ENCODE measurements at places on chromosomes 1 and 21.

GRCh38 chr21:29473808-29474207 is 175.1 kb downstream of the BACH1 start:
- no peak for DNase-seq

GRCh38 chr1:247538561-247538960 is 2.3 kb upstream of the OR2C3 start:
- no peak for DNase-seq

GRCh38 chr1:199685369-199685768 is 342.1 kb upstream of the NR5A2 start:
- DNase-seq, result no peak

- no peak for DNase-seq
These were observed 17.4 kb downstream of the AGO4 start for GRCh38 chr1:35825255-35825654.

DNA sequence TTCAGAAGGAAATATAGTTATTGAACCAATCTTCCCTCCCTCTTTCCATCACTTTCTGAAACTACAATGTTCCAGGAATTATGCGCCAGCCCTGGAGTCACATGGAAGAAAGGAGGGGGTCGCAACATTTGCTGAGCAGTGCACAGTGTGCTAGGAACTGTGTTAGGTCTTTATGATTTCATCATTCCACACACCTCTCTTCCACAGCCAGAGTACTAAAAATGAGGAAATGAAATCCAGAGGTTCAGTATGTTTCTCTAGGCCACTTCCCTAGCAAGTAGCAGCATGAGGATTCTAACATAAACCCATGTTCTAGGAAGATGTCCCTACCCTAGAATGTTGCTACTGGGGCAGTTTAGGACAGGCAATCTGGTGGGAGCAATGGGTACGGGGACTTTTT is 158.1 kb downstream of the SLC45A1 start:
- no peak for DNase-seq

GRCh38 chr1:30801771-30802198 is 44.2 kb upstream of the LAPTM5 start:
- peak; percentile 78 for DNase-seq

DNA sequence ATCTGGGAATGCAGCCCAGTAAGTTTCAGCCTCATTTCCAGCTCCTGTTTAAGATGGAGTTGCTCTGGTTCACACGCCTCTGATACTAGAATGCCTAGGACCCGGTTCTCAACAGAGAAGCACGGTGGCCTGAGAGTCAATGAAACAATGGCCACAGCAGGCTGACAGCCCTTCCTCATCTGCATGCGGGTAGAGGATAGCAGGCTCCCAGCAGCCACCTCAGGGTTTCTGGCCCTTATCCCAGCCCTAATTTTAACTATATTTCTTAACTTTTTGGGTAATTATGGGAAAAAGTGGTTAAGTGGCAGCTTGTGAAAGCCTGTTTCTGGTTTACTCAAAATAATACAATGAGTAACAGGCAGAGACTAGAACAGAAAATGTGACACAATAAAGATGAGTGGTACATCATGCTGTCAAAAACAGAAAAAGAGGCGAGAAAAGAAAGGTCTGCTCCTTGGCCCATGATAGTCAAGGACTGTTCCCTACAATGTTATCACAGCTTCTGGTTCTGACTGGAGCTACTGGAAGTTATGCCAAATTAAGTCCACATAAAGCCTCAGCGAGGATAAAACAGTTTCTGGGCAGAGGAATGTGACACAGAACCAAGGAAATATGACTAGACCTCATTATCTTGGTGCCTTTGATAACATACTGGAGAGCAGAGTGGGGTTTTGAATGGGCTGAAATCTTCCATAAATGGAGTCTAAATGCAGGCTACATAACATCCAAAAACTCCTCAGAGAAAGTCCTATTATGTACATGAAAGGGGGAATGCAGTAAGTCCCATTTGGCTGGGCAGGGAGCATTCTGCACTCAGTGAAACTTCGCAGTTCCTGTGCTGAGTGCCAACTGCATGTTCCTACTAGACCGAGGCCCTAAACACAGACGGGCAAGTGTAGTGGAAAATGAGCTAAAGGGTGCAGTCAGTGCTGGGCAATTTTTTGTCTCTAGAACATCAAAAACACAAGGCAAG is 92.1 kb downstream of the NIBAN1 start:
- DNase-seq, result no peak

- DNase-seq, result no peak
These were observed 2.7 kb downstream of the IGSF9 start for GRCh38 chr1:159942632-159943277.

GRCh38 chr1:235557495-235557894 is 53.2 kb upstream of the B3GALNT2 start:
- DNase-seq, result no peak

- DNase-seq, result no peak
These were observed 99.6 kb downstream of the ZBTB18 start for GRCh38 chr1:244150665-244151064.

- no peak for DNase-seq
These were observed 59.5 kb downstream of the RIPK4 start for GRCh38 chr21:41707231-41707959.

DNA sequence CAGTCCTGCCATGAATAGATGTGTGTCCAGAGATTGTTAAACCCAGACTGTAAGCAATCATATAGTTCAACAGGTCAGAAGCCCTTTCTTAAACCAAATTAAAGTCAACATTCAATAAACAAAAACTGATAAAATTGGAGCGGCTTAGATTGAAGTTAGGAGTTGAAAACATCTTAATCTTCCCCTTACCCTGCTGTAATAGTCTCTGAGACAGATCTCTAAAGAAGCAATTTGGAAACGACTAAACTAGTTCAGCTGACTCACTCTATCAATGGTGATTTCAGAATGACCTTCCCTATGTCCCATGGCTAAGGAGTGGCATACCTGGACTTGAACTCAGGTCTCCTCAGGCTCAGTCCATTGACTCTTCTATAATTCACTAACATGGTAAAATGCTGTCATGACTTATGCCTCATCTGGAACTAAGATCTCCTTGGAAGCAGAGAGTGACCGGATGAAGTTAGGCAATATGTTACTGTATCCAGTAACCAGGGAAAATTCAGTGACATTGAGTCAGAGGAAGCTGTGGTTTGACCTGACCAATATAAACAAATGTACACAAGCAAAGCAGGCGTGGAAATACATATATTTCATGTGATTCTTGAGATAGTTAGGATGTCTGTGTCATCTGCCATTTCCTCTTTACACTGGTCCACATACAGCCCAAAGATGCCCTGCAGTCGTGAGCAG is 30.1 kb downstream of the SGIP1 start:
- no peak for DNase-seq

- DNase-seq, result no peak
These were observed 48.2 kb upstream of the TNFSF4 start for GRCh38 chr1:173255214-173255813.

GRCh38 chr21:46004168-46004861 is 22.7 kb downstream of the COL6A1 start:
- DNase-seq, result no peak

GRCh38 chr1:168098534-168099320 is 38.0 kb downstream of the GPR161 start:
- DNase-seq, result no peak

GRCh38 chr1:186152620-186153239 is 222.3 kb downstream of the TPR start:
- no peak for DNase-seq

DNA sequence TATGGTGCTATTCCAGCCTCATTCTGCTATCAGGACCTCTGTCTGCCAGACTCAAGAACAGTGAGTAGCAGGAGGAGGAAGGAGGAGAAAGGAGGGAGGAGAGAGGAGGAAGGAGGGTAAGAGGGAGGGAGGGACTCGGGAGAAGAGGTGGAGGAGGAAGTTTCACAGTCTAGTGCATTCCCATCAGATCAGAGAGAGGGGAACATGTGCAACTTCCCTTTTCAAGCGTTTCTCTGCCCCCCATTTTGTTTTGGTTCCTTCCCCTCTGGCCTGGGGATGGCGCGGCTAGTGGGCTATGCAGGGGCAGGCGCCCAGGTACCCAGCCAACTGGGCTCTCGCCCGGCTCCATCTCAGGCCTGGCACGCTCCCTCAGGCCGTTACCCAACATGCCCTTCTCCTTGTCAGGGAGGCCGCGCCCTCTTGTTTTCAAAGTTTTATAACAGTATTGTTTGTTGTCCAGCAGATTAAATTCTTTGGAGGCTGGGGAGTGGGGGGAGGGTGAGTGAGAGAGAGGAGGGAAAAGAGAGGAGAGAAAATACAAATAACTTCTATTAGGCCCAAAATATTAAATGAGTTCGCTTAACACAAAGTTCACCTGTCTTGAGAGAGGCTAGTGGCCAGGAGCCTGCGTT is 56.0 kb downstream of the CD46 start:
- no peak for DNase-seq

- no peak for DNase-seq
These were observed 19.2 kb downstream of the MAB21L3 start for GRCh38 chr1:116130356-116130755.

GRCh38 chr1:204705888-204706837 is 20.6 kb upstream of the LRRN2 start:
- DNase-seq, result no peak

DNA sequence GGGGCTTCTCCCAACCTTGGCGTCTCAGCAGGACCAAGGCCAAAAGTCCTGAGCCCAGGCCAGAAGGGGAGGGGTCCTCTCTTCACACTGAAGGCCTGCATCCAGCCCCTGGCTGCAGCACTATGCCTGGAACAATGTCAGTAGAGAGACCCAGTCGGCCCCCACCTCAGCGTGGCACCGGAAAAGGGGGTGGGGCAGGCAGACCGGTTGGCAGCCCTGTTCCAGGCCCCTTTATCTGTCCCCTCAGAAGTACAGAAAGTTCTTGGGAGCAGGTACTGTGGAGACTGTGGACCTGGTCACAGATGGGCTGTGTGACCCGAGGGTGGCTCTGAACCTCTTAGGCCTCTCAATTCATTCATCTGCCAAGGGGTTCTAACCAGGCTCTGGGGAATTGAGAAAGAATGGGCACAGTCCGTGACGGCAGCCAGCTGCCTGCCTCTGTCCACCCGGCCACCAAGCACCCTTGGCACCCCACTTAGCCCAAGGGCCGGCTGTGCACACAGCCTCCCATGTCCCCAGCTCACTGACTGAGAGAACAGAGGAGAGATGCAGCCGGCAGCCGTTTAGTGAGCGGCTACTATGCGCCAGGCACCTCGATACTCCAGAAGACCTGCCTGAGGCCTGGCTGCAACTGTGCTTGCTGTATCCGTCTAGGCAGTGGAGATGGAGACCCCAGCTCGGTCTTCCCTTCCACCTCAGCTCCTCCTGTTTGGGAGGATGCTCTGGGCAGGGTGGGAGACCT is 23.9 kb downstream of the RUNX3 start:
- DNase-seq, result no peak

- no peak for DNase-seq
These were observed 2.6 kb downstream of the GUK1 start for GRCh38 chr1:228142701-228143136.

GRCh38 chr1:18955131-18955440 is 1.4 kb downstream of the IFFO2 start:
- no peak for DNase-seq

DNA sequence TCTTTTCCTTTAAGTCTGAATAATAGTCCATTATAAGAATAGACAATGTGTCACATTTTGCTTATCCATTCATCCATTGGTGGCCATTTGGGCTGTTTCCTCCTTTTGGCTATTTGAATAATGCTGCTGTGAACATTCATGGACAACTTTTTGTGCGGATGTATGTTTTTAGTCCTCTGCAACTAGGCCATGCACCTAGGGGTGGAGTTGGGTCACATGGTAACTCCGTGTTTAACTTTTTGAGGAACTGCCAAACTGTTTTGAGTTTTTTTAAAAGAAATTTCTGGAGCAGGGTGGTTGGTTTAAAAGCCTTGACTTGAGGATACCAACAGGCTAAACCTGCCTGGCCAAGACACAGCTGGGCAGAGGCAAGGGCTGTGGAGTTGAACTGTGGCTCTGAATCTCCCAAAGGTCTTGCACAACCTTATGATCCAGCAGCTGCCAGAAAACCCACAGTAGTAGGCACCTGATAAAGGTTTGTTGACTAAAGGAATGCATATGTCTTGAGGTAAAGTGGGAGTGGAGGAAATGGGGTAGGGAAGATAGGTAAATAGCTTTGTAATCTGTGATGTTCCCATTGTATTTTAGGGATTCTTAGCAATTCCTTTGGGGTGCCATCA is 5.6 kb upstream of the RPTN start:
- DNase-seq, result no peak

DNA sequence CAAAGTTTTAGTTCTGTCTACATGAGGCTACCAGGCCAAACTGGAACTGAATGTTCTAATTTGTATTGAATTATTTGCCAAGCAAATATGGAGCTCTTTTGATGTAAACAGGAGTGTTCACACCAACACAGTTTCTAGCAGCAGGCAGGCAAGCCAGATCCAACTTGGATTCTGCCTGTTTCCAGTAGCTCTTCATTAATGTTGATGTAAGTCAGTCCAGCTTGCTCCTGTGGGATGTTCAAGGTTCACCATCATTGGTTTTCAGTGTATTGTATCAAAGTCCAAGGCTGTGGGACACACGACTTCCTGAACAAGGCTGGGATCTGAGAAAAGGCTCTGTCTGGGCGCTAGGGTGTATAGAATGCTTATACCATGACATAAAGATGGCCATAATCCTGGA is 68.1 kb downstream of the PAPPA2 start:
- DNase-seq, result no peak

- DNase-seq, result no peak
These were observed 785.8 kb upstream of the ADGRL4 start for GRCh38 chr1:79792219-79792930.

- no peak for DNase-seq
These were observed 4.9 kb downstream of the TMEM9 start for GRCh38 chr1:201149400-201149799.
